KBM-7 (cell line): ENCODE measurements at places on chromosomes 4 and X.

DNA sequence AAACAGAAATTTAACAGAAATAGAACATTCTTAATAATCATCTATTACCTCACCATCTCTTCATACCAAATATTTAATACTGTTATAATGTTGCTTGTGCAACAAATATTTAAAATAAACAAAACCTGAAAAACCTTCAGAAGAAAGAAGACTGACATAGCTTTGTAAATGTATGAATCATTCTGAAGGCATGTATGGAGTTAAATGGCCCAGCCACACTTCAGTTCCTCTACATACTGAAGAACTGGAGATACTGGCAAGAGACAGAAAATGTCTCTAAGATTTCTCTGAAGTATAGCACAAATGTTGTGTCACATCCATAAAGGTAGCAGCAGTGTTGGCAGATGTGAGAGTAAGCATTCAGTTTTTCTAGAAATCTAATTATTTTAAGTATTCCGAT is 275.3 kb upstream of the FGF13 start:
- no peak for DNase-seq

GRCh38 chr4:5940470-5941203 is 47.8 kb upstream of the CRMP1 start:
- DNase-seq: peak; percentile 28

DNA sequence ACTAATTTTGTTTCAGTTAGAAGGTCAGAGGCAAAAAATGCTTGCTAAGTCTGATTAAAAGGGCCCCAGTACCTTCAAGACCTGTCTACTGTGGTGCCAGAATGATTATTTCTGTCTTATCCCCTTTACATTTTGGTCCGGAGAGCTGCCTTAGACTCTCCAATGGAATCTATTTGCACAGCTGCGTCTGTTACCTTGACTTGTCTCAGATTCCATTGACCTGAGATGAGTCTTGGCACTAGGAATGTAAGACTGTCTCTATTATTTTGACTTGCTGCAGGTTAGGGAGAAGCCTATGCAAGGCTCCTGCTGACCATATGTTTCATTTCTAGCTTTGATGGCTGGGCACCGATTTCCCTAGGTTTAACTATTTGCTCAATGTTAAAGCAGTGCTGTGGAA is 457.6 kb downstream of the KCTD8 start:
- DNase-seq: no peak

GRCh38 chrX:34585561-34585960 is 71.5 kb downstream of the TMEM47 start:
- DNase-seq: no peak

DNA sequence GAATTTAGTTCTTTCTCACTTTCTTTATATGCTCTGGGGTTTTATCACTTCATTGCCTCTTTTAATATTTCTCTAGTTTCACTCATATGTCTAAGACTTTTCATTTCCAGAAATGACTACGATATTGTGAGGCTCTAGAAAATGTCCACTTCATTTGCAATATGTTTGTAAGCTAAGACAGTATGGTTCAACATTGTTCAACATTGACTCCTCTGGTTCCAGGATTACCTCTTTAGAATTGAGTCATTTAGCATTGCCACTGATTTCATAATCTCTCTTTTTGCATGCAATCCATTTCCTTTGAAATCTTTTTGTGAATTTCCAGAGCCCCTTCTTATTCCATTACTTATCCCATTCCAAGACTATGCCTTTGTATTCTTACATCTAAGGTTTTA is 32.3 kb downstream of the BBS12 start:
- no peak for DNase-seq

DNA sequence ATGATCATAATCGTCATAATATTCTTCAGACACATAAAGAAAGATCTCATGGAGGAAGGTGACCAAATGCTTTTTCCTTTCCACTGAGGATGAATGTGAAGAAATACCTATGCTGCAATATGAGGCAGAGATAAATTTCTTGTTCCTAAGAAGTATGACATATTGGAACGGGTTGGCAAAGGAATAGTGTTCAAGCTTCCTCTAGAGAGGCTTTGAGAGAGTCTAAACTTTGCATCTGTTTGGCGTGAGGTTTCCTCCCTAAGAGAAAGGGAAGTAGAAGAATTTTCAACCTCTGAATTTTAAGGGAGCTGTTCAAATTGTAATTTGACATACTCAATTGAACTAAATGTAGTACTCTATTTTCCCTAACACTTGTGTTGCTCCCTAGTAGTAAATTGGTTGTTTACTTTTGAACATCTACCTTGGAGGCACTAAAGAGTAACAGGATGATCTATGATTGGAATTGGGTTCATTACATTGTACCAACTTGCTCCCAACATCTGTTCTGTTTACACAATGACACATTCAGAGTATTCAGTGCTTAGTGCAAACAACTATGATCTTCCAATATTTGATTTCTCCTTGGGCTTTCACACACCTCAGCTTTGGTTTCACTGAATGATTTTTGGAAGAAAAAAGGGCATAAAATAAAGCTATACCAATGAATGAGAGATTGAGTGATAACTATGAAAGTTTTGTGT is 122.0 kb downstream of the CORIN start:
- DNase-seq: peak; percentile 8

DNA sequence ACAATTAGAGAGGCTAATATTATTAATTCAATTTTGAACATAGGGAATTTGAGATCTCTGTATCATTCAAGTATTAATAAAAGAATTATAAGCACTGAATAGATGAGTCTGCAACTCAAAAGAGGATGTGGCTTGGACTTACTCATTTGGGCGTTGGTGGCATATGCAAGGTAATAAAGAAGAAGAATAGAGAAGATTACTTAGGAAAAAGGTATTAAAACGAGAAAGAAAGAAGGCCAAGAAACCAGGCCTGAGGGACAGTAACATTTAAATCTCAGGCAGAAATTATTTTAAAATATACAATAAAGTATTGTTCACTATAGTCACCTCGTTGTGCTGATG is 383.0 kb upstream of the INTU start:
- no peak for DNase-seq
